Stimulated activated CD4-positive, alpha-beta T cell treated with anti-CD3 and anti-CD28 coated beads, Interleukin-15, amount 100 ng/mL, for 48 hours (primary cell): ENCODE measurements at places on chromosomes 1 and 21.
A peak's percentile ranks its signal among the peaks of the same experiment; 100 is the strongest.

DNA sequence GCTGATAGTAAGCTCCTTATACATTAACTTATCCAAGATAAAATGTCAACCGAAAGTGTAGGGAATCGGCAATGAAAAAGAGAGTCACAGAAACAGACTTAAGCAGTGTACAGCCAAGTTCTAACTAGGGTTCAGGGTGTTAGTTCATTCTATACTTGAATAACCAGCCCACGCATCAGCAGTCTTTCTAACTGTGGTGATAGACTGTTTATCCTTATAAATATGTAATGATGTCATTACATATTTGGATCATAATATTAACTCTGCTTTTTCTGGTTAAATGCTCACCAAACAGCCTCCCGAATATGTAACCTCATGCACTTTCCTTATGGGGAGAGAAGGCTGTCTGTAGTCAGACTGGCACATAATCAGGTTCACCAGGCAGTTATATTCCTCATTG, 11.0 kb downstream of the HMCN1 start:
- DNase-seq = no peak

DNA sequence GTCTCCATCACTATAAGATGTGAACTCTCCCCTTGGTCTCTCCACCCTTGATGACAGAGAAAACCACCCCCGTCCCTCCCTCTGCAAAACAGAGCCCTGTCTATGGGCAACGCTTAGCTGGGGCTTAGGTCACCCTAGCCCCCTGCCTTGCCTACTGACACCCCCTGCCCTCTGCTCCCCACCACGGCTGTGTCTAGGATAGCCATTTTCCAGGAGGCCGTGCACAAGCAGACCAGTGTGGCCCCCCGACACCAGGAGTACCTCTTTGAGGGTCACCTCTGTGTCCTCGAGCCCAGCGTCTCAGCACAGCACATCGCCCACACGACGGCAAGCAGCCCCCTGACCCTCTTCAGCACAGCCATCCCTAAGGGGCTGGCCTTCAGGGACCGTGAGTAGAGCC, 8.5 kb downstream of the IKBKE start:
- DNase-seq = no peak

DNA sequence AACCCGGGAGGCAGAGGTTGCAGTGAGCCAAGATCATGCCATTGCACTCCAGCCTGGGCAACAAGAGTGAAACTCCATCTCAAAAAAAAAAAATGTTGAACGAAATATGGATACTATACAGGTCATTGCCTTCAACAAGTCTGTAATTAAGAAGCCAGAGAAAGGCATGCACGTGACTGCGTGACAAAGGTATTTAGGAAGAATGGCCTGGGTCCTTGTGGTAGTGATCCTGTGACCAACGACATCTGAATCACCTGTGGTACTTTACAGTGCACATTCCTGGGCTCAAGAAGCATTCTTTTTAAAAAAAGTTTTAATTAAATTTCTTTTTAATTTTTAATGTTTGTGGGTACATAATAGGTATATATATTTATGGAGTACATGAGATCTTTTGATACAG, 115.0 kb downstream of the GREM2 start:
- no peak for DNase-seq

DNA sequence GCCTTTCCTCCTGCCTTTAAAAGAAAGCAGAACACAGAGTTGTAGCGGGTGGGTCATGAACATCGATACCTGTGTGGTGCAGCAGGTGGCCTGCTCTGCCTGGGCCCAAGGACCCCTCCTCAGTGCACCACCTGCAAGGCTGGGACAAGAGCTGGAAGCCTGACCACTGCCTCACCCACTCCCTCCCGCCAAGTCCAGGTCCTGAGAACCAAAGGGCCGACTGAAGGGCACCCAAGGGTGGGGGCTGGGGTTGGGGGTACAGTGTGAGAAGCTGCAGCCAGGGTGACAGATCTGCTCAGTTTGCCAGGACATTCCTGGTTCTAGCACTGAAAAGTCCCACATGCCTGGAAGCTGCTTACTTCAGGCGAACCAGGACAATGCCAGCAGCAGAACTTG, 36.1 kb downstream of the NTPCR start:
- no peak for DNase-seq

GRCh38 chr1:46616277-46617107, at the start of gene MOB3C:
Gene MOB3C, minus strand, starts transcription at chr1:46616811. Its CDS starts 3,490 bp downstream, at chr1:46613321.
- peak; percentile 29 for DNase-seq

DNA sequence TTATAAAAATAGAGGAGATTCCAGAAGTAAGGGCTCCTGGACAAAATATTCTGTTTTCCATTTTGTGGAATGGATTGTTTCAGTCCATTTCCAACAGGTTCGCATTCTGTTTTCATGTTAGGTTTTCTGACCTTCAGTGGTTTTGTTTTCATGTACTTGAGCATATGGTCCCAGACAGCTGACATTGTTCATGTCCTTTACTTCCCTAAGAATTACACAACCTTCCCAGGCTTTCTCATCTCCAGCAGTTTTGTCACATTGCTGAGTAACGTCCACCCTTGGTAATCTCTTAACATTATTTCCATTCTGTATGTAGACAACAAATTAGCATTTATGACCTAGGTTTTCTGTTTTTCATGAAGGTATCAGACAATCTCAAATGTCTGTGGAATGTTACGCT, 21.0 kb upstream of the ERRFI1 start:
- DNase-seq = no peak
